ENCODE measurements at places on chromosomes 1 and 21.
A peak's percentile ranks its signal among the peaks of the same experiment; 100 is the strongest.

GRCh38 chr1:29383746-29384371, 147.5 kb downstream of the PTPRU start:
- DNase-seq, result no peak

DNA sequence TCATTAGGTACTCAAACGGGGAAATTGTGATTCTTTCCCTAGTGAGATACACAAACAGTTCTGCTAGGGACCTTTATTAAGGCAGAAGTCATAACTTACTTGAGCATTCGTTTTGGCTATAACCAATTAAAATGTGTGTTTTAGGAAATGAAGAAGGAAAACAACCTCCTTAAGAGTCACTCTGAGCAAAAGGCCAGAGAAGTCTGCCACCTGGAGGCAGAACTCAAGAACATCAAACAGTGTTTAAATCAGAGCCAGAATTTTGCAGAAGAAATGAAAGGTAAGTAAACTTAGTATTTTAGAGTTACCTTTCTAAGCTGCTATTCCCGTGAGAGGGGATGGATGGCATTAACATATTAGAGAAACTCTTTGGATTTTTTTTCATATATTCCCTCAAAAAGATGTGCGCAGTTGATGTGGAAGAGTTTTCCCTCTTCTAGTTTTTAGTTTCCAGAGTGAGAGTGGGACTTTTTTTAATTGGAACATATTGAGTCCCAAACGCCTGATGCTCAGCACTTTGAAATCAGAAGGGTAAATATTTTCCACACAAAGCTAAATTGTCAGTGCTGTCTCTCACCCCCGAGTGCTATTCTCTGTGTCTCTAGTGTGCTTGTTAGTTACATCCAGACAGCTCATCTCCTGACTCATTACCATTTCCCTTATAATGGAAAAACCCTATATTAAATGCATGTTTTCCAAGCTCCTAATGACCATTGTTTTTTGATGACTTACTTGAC, 34.9 kb downstream of the CENPF start:
- peak; percentile 6 for DNase-seq

DNA sequence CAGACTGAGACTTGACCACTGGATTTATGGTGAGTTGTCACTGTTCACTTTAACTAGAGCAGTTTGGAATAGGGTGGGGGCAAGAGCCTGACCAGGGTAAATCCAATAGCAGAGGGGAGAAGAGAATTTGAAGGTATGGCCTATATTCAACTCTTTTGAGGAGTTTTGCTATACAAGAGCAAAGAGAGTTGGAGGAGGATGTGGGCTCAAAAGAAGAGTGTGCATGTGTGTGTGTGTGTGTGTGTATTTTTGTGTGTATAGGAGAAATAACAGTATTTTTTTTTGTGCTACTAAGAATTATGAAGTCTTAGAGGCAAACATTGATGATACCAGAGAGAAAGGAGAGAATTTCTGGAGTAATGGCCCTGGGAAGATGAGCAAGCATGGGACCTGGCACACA, 164.8 kb upstream of the JUN start:
- DNase-seq, result no peak

DNA sequence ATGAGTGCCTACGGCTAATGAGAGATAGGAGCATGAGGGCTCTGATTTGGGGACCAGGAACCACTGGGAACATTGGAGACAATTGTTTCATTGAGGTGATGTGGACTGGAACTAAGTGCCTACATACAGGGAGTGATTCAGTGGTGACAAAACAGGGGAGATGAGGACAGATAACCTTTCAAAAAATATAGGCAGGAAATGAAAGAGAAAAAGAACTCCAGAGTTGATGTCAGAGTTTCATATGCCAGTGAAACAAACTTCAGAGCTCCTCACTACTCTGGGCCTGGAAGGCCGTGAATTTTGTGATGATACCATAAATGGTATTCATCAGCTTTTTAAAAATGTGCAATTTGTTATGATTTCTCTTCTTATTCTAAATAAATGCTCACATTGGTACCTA, 39.3 kb downstream of the FASLG start:
- DNase-seq, result no peak

GRCh38 chr21:16437586-16437985, 707.8 kb downstream of the USP25 start:
- no peak for DNase-seq

- peak; percentile 49 for DNase-seq
Measured at GRCh38 chr1:6347641-6348487, 45.7 kb downstream of the ACOT7 start.

DNA sequence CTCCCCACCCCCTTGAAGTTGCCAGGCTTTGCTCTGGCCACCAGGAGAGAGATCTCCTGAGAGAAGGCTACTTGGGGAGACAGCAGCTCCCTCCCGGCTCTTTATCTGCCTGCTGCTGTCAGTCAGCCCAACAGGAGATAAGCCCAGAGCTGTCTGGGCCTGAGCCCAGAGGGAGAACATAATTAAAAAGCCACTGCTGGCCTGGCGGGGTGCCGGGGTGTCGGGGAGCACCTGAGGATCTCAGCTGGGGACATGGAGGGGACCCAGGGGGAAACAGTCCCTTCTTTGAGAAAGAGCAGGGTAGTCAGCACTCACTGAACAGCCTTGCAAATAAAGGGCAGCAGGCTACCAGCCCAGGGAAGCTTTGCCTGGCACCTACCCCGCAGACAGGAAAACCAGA, 17.9 kb downstream of the VWA5B1 start:
- no peak for DNase-seq

DNA sequence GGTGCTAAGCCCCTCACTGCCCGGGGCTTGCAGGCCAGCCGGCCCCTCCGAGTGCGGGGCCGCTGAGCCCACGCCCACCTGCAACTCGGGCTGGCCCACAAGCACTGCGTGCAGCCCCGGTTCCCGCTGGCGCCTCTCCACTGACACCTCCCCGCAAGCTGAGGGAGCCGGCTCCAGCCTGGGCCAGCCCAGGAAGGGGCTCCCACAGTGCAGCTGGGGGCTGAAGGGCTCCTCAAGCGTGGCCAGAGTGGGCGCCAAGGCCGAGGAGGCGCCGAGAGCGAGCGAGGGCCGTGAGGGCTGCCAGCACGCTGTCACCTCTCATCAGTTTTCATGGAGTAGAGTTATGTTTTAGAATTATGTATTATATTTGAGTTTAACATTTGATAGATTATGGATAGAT, 176.5 kb upstream of the FAM78B start:
- DNase-seq, result no peak

GRCh38 chr1:165207853-165208515, 148.5 kb downstream of the LMX1A start:
- DNase-seq, result no peak

GRCh38 chr1:59107916-59108315, 189.0 kb upstream of the FGGY start:
- DNase-seq, result no peak

GRCh38 chr1:175702079-175702795, 41.2 kb downstream of the TNR start:
- DNase-seq, result no peak

DNA sequence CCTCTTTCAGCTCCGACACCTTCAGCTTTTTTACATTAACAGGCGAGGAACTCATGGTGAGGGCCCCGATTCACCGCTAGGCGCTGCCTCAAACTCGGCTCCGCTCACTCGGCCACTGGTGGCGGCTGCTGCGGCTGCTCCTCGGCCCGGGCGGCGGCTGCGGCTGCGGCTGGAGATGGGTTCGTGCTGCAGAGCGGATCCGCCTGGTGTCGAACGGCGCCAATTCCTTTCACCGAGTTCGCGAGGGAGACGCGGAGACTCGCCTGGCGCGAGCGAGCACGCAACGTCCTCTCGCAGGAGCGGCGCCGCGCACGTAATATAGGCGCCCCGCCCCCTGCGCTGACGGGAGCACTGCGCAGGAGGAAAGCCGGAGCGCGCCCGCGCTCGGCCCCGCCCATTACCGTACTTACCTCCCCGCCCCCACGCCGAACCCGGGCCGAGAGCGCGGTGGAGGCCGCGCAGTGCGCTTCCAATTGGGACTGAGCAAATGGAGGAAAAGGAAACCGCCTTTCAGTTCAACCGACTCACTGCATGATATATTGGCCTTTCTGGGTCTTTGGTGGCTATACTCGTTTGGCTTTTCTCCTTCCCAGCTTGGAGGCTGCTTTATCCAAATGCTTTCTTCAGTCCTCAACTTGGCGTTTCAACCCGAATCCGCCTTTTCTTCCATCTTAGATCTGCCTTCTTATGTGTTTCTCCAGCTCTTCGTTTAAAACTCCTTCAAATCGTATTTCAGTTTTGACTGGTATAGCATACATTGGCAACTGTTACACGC, at the start of gene HNRNPU:
TSS of gene HNRNPU (minus strand) at position 291 of the 775 bp plus-strand sequence. CDS start at position 55, 236 bp downstream.
- peak; percentile 98 for DNase-seq

DNA sequence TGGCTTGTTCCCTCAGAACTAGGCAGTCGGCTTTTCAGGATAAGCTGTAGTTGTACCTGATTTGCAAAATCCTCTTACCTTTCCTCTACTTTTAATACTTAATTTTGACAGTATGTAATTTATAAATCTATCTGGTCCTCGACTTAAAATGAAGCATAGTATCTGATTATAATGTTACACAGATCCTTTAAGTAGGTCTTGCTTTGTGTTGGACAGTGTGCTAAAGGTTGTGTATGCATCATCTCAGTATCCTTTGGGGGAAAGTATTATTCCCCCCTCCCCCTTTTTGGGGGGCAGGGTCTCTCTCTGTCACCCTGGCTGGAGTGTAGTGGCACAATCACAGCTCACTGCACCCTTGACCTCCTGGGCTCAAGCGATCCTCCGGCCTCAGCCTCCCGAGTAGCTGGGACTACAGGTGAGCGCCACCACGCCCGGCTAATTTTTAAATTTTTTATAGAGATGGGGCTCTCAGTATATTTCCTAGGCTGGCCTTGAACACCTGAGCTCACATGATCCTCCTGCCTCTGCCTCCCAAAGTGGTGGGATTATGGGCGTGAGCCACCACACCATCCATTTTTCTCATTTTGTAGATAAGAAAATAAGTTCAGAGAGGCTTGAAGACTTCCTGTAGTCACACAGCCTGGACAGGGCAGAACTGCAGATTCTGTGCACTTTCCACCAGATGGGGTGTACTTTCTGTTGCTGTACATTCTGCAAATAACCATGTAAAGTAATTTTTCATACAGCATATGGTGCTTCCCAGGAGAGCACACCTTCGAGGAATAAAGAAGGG, 791 bp upstream of the STX6 start:
- no peak for DNase-seq

GRCh38 chr1:182149411-182149965, 88.0 kb upstream of the ZNF648 start:
- DNase-seq, result no peak

DNA sequence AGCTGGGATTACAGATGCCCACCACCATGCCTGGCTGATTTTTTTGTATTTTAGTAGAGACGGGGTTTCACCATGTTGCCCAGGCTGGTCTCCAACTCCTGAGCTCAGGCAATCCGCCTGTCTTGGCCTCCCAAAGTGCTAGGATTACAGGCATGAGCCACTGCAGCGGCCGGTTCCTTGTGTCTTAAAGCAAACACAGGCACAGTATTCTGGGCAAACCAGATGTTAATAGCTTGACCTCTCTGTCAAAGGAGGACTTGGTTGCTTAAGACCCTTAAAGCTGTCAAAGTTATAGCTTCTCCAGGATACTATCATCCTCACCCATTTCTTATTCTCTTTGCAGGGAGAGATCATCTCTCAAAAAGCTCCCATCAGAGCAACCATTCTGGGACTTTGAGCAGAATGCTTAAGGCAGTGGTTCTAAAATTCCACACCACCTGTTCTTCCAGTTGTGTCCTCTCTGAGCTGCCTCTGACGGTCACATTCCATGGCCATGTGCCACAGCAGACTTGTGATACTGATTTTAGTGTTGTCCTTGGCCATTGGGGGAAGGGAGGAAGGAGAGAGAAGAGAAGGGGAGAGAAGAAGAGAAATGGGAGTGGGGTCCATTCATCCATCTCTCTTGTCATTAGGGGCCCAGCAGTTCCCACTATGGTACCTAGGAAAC, 81.8 kb downstream of the PBX1 start:
- no peak for DNase-seq

DNA sequence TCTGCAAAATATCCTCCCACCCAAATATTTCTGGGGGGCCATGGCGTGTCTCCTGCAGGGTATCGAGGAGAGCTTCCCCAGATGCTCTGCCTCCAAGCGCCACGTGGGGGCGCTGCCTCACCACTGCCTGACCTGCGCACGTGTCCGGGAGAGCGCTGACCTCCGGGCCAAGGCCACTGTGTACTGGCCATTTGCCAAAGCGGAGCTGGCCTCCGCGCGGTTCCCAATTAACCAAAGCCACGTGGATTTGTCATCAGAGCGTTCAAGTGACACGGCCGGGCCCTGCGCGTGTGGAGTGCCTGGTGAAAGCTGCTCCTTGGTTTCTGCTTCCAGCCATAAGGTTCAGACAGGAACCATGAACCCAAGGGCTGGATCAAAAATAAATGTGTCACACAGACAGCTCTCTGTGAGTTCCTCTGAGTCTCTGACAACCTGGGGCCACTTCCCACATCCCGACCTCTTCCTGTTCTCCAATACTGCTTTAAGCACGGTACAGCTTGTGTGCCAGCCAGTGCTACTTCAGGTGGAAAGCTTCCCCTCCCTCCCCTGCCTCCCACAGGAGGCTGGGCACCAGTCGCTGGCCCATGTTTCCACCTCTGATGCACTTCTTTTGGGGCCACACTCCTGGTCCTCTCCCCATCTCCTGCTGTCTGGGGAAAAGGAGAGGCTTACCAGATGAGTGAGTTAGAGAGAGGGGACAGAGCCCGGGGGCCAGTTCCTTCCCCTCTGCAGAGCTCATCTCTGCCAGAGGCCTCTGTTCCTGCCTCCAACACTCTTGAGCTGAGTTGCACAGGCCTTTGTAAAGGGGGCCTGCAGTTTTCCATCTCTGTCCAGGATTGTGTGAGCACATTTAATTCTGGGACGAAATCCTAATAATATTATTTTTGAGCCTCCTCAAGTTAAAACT, 26.1 kb downstream of the ZP4 start:
- no peak for DNase-seq
